ENCODE measurements at places on chromosomes 3 and 15.

DNA sequence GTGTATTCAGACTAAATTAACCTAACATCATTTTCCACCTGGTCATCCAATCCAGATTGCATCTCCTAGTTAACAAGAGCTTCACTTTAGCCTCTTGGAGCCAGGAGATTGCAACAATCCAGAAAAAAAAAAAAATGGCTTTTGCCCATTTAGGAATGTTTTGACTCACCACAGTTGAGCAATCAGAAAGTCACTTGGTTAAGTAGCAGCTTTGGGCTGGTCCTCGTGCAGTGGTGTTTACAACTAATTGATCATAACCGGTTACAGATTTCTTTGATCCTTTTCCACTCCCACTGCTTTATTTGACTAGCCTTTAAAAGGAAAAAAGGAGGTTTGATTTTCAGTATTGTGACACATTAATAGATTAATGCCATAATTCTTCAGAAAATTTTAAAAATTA lies 688.8 kb upstream of the CCDC54 start:
- ATAC-seq: peak; percentile 81

GRCh38 chr3:104206925-104207324 lies 1159.8 kb upstream of the ALCAM start:
- ATAC-seq: no peak

DNA sequence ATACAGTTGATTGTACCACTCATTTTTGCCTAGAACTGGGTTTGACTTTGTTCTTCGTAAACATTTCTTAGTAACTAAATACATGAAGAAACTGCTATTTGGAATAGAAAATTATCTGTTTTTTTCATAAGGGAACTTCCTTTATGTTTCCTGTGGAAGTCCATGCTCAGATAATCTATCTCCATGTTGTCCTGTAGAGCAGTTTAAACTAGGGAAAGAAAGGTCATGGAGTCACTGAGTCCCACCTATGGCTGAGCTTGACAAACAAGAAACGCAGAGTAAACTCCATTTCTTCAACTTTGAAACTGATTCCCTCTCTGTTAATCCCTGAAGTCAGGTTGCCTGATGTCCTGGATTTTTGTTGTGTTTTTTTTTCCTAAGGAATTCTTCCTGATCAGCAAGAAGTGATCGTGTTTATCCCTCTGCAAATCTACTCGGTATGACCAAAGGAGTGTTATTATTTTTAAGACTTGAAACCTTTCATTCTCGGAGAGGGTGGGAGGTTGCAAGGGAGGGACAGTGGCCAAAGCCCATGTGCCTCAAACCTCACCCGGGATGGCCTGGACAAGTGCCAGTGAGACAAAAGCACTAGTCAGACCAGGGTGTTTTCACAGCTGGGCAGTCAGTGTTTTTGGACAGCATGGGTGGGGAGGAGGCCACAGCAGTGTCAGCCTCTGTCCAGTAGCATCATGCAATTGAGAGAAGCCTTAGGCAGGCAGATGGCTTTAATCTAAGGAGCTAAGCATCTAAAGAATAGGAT lies 129.8 kb upstream of the PHLDB2 start:
- ATAC-seq: peak; percentile 67

GRCh38 chr15:34147371-34148140 lies 45.7 kb downstream of the PGBD4 start:
- ATAC-seq: no peak

DNA sequence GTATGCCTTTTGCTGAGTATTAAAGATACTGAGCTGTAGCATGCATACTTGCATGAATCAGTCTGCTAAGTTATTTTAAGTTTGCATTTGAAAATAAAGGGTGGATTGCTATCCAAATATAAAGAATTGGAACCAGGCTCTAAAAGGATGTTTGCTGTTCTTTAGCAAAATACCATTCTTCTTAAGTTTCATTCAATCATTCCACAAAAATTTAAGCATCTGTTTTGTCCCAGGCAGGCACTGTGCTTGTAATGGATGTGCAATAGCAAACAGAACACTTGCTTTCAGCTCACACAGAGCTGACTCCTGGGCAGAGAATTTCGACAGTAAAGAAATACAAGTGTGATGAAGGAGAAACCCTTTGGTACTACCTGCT lies 151.1 kb downstream of the PGPEP1L start:
- no peak for ATAC-seq

- no peak for ATAC-seq
Observed at GRCh38 chr3:8759038-8759707, 10.2 kb downstream of the OXTR start.

GRCh38 chr15:65115542-65115941 lies 542 bp upstream of the UBAP1L start:
- ATAC-seq: no peak

- no peak for ATAC-seq
Observed at GRCh38 chr3:100802126-100802525, 92.8 kb downstream of the TFG start.

GRCh38 chr3:10594915-10595314 lies 89.5 kb upstream of the ATP2B2 start:
- no peak for ATAC-seq

DNA sequence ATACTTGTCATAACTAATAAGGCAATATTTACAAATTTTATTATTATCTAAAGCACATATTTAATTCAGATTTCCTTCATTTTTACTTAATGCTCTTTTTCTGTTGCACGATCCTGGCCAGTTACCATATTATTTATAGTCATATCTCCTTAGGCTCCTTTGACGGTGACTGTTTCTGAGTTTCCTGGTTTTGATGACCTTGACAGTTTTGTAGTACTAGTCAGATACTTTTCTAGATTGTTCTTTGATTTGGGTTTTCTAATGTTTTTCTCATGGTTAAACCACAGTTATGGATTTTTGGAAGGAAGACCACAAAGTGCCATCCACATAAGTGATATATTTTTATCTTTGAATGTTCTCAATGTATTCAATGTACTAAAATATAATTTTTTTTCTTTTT lies 171.0 kb upstream of the NANOGP8 start:
- ATAC-seq: no peak

DNA sequence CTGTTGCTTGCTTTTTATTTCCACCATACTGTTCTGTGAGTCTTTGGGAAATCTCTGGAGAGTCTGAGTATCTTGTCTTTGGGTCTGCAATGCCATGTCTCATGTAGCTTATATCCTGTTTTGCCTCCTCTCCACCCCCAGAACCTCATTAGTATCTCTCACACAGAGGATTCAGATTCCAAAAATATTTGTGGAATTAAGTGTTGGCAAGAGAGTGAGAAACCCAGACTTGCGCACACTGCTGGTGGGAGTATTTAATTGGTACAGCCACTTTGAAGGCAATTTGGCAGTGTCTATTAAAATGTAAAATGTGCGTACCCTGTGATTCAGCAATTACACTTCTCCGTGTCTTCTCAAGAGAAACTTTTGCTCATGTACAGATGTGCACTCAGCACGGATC lies 68.6 kb downstream of the ZNF621 start:
- no peak for ATAC-seq

DNA sequence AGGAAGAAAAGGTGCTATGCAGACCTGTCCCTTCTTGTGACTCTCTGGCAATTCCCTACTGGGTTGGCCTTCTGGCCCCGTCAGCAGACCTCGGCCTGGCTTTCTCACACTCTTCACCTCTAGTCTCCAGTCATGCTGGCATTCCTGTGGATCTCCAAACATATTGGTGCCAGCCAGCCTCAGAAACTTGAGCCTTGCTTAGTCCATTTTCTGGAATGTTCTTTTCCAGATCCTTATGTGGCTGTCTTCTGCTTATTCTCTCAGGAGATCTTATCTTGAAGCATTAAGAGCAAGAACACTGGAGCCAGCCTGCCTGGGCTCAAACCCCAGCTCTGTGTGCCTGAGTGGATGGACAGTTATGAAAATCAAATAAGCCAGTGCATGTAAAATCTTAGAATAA lies 88.2 kb upstream of the NTRK3 start:
- no peak for ATAC-seq

DNA sequence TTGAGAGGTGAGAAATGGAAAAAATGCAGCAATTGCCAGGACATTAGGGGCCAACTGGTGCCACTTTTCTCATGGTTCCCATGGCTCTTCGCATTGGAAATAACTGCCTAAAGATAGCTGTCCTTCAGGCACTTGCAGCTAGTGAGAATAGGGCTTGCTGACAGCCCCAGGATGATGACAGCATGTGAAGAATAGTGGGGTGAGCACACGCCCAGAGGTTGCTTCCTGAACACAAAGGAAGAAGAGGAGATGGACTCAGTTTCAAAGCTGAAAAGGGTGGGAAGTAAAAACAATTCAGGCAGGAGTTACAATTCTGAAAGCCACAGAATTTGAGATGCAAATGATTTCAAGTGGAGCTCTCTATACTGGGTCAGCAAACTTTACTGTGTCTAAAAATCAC lies 45.6 kb downstream of the TNFAIP8L3 start:
- no peak for ATAC-seq

DNA sequence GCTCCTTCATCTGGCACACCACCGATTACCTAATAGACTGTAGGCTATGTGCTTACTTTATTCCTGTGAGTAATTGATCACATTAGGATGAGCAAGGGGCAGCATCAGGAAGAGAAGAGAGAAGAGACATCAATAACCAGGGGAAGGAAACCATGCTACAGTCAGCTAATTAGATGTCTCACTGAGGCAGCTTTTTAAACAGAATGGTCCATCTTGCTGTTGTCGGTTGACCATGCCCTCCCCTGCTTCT lies 278.4 kb downstream of the RPLP1 start:
- ATAC-seq: no peak

DNA sequence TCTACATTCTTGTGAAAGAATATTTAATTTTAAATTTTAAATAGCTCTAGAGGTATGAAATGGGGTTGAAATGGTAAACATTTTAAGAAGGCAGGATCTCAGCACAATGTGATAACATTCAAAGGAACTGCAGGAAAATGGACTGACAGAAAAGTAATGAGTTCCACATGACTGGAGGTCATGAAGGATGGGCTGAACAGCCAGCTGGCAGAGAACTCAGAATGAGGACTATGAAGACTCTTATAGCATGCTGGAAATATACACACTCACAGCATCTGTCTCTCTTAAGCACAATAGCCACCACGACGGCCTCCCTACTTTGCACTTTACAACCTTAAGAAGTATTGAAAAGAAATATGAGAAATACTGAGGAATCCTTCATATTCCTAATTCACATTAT lies 94.7 kb downstream of the TNIK start:
- ATAC-seq: no peak

GRCh38 chr3:107772016-107772415 lies 249.3 kb downstream of the BBX start:
- no peak for ATAC-seq

DNA sequence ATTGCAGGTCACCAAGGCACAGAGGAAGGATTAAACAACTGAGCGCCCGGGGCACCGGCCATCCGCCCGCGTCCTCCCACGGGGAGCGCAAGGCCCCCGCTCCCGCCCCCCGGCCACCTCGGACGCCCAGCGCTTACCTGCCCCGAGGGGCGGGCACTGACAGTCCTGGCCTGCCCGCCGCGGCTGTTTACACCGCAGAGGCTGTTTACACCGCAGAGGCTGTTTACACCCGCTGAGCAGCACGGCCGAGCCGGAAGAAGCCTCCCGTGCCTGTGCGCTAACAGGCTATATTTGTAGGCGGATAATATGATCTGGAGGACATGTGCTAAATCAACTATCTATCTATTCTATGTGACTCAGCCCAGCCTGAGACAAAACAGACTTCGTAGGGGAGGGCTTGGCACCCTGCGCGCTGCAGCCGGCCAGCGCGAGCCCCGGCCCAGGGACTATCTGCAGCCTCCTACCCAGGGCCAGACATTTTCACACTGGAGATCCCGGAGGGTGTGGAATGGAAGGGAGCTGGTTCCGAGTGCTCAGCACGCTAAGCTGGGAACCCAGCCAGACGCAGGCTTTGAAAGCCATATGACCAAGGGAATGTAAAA lies at the start of gene LRRC2:
Gene LRRC2 (minus strand): TSS at position 263 of the 602 bp plus-strand sequence. CDS start 14,711 bp downstream, outside the sequence.
- peak; percentile 70 for ATAC-seq

DNA sequence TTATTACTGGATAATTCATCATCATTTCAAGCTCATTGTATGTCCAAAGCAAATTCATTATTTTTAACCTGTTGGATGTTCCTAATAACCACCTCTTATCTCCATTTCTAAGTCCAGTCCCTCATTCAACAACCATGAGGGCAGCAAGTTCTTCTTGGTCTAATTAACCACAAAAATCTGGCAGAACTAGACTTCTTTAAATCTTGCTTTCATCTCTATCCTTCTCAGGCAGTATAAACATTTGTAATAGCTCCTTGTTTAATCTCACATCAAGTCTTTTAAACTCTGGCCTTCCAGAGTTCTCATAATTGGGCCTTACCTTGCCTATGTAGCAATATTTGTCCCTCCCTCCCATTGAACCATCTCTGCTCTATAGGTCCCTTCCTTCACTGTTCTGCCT lies 17.0 kb upstream of the GHSR start:
- no peak for ATAC-seq

DNA sequence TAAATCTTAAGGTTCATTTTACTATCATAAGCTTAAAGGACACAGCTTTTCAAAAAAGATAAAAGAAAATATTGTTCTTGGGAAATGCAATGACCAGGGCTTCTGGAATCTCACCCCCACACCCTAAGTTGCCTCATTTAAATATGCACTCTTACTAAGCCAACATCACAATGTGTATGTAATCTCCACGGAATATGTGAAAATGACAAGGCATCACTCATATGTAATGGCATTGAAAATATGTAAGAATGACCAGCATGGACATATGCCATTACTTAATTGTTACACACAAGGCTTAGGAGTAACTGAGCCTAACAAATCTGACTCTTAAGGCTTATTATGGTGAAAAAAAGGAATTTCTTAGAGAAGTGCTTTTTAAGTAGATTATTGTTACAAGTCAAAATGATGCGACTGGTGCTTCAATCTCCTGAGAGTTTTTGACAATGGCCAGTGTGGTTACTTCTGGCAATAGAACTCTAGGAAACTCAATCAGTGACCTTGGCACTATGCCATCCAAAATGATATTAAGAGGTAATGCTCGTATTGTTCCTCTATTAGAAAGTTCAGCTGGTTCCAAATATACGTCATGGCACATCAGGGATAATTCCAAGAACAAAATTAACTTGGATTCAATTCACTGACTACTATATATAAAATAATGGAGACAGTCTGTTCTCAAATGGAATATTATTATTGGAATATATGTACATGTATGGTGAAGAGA lies 290.0 kb upstream of the PLSCR5 start:
- ATAC-seq: no peak

- no peak for ATAC-seq
Observed at GRCh38 chr3:111548756-111549155, 6.8 kb downstream of the CD96 start.
